Cortex of kidney (tissue), 1 donor: ENCODE measurements at places on chromosomes 5 and 9.

GRCh38 chr5:143992496-143992895, 178.0 kb downstream of the YIPF5 start:
- DNase-seq: no peak

DNA sequence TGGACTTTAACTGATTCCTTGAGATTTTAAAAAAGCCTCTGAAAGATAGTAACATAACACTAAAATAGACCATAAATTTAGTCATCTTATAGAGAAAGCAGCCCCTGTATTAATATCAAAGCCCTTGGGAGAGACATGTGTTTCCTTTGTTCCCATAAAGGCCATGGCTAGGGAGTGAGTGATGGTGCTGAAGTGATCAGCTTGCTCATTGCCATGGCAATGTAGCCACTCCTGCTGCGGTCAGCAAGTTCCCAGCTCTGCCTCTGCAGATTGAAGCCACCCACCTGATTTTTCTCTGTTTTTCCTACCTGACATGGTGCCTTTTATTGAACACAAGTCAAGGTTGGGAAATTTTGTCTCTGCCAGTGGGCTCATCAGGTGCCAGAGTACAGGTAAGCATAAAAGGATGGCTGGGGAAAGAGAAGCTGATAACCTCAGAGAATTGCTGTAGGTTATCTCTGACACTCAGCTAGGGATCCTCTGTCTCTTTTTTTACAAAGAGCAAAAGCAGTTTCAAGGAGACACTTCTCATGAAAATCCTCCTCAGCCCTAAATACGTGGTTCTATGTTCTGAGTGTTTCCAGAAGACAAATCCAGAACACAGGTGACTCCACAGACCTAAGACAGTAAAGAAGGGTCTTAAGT, 296.3 kb upstream of the NMUR2 start:
- no peak for DNase-seq

GRCh38 chr5:131959136-131959535, 13.7 kb upstream of the MEIKIN start:
- DNase-seq: no peak

GRCh38 chr9:109967651-109968642, 187.9 kb downstream of the PALM2AKAP2 start:
- DNase-seq: no peak

GRCh38 chr9:122122468-122122867, 29.4 kb upstream of the TTLL11 start:
- DNase-seq: no peak

- no peak for DNase-seq
Observed at GRCh38 chr5:57327561-57328367, 153.9 kb downstream of the GPBP1 start.

- DNase-seq: no peak
Observed at GRCh38 chr9:133824106-133824801, 86.1 kb upstream of the SARDH start.

- DNase-seq: no peak
Observed at GRCh38 chr5:168171901-168172759, 119.3 kb upstream of the WWC1 start.

- no peak for DNase-seq
Observed at GRCh38 chr5:55316289-55316688, 8.5 kb downstream of the MTREX start.

DNA sequence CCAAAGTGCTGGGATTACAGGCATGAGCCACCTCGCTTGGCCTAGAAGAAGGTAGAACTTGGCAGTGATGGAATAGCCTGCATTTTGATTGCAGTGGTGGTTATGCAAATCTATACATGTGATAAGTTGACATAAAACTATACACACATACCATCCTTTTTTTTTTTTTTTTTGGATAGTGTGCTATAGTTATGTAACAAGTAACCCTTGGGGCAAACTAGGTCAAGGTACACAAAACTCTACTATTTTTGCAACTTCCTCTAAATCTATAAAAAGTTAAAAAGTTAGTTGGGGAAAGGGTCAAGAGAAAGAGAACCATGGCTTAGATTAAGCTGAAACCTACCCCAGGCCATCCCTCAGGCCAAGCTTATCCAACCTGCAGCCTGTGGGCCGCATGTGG, 11.1 kb downstream of the TRIM14 start:
- DNase-seq: no peak

GRCh38 chr9:11726659-11727058, 966.5 kb upstream of the TYRP1 start:
- no peak for DNase-seq

DNA sequence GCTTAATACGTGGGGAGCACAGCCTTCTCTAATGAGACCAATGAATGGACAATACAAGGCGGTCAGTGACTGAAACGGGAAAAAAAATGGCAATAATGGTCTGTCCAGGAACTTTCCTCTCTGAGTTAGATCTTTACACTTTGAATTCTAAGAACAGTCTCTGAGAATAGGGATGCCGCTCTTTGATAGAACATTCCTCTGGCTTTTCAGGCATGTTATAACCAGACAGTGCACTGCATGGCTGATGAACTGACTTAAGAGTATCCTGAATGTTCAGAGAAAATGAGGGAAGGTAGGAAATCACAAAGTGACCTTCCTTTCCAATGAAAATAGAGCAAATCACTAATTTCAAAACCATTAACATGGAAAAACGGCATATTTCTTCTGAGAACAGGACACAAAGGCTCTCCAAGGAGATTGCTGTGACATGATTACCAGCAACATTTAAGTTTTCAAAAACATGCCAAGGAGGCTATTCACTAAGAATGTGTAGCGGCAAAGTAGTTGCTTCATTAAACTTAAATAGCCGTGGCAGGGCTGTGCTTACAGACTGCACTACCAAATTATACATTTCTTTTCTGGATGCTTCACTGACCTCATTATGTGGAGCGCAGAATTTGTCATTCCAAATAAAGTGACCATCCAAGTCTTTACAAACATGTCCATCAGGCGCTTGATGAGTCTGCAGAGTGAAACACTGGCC, 105.9 kb downstream of the MARCHF3 start:
- no peak for DNase-seq

DNA sequence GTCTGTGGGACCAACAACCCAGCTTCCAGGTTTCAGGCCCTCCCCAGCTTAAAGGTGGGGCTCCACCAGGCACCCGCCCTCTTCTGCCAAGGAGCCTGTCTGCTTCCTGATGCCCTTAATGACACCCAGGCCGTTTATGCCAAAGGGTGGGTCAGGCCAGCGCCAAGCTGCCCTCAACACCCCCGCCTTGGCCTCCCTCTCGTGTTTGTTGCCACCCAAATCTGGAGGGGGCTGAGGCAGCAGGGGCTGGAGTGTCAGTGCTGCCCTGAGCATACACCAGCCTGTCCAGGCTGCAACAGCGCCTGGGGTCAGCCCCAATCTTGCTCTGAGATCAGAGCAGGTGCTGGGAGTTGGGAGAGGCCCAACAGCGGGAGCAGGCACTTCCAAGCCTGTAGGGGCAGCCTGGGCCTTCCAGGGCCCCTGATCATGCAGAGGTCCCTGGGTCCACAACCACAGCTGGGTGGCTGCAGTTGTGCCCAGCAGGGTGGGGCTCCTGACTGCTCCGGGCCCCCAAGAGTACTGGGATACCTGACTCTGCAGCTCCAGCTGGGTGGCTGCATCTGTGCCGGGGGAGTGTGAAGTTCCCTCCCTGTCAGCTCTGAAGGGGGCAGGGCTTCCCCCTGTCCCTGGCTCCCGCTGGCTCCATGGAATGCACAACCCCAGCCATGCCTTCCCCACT, 34.5 kb upstream of the TYRP1 start:
- no peak for DNase-seq

- DNase-seq: no peak
Observed at GRCh38 chr5:122656160-122656559, 118.7 kb upstream of the SNX2 start.

DNA sequence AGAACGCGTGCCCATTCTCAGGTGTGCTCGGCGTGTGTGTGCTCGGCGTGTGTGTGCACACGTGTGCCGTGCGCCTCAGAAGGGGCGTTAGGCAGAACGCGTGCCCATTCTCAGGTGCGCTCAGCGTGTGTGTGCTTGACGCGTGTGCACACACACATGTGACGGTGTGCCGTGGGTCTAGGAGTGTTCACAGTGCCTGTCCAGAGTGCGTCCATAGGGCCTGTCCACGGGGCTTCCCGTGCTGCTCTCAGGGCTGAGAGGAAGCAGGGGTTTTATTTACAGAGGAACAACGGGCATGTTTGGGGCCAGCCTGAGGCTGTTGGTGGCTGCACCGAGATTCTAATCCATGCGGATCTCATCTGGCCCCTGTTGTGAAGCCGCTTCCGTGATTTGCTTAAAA, 14.2 kb upstream of the AHRR start:
- no peak for DNase-seq

GRCh38 chr5:89181546-89181945, 298.6 kb upstream of the MEF2C start:
- no peak for DNase-seq

GRCh38 chr9:75891277-75891741, 836 bp downstream of the PCSK5 start:
- DNase-seq: no peak

DNA sequence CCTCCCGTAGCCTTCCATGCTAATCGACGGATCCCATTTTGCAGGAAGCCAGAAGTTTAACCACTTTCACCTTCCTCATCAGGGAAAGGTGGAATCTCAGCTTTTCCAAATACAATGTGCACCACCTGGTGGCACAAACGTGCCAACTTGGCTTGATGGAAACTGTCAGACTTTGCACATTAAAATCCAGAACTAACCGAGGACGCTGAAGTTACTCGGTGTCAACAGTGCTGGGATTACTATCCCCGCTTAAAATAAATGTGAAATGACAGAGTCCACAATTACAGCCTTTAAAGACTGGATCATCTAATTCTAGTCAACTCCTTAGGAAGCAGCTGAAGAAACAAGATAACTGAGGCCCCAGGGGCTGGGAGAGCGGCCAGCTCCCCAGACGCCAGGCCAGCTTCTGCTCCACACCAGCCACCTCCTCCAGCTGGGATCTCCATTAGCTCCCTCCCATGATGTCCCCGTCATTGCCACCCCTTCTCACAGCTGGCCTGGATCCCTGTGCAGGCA, 50.1 kb upstream of the RETREG1 start:
- DNase-seq: no peak

GRCh38 chr5:42643360-42643759, 113.3 kb upstream of the CCDC152 start:
- DNase-seq: no peak

DNA sequence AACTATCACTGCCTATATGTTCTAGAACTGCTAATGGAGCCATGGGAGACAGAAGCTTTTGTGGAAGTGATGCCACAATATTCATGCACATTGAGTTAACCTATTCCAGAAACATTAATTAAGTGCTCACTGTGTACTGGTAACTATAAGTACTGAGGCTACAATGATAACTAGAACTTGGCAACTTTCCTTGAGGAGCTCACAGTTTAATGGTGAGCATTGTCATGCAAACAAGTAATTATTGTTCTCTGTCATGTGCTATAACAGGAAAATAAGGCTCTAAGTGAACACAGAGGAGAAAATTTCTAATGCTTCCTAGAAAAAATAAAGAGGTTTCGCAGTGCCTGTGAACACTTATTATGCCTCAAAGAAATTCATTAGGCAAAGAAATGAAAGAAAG, 142.2 kb downstream of the BAAT start:
- DNase-seq: no peak

- DNase-seq: no peak
Observed at GRCh38 chr9:122816163-122816867, 12.1 kb downstream of the PDCL start.

DNA sequence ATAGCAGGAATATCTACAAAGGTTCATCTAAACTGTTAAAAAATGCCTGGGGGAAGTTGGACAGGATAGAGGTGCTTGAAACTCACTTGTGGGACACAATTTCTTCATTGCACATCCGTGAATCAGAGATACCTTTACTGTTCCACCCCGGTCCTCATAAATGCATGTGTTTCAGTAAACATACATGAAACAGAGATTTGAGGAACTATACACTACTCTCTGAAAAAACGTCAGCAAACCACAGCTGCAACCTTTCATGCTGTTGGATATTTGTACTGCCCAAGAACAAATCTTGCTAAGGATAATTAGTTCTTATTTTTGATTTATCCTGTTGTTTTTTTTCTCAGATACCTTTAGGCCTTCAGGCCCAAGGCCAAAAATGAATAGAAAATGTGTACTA, 337.3 kb downstream of the KDM4C start:
- no peak for DNase-seq

DNA sequence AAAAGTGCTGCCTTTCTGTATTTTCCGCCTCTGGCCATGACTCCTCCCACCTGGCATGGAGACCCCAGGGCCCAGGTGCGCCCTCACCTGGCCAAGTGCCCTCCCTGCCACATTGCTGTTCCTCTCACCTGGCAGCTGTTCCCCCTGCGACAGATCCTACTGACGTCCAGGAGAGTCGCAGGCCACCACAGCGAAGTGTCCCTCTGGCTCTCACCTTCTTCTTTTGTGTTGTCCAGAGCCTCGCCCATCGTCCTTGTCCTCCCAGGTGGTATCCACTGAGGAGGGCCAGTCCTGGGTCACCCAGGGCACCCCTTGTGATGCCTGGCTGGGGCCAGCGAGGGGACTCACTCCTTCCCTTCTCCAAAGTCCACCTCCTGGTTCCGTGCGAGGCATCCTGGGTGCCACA, 2.6 kb downstream of the NKD2 start:
- no peak for DNase-seq

GRCh38 chr9:131112374-131113154, 12.8 kb upstream of the NUP214 start:
- no peak for DNase-seq

GRCh38 chr9:71911908-71912335, 483 bp downstream of the C9orf85 start:
- DNase-seq: no peak

DNA sequence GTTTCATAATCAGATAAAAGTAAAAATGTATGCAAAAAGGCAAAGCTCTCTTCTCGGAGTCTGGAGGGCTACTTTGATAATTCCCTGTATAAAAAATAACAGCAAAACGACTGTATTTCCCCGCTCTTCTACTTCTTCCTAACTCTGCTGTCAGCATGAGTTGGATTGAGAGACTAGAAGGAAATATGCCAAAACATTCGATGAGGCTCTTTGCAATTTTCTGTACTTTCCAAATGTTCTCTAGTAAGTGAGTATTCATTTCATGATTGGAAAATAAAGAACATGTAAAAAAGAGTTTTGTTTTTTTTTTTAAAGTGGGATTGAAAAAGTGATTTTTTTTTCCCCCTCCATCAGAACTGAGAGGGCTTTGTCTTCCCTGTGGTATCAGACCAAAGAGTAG, 677.5 kb downstream of the ACTL7B start:
- no peak for DNase-seq

- no peak for DNase-seq
Observed at GRCh38 chr5:178540526-178540925, 49.7 kb downstream of the COL23A1 start.

DNA sequence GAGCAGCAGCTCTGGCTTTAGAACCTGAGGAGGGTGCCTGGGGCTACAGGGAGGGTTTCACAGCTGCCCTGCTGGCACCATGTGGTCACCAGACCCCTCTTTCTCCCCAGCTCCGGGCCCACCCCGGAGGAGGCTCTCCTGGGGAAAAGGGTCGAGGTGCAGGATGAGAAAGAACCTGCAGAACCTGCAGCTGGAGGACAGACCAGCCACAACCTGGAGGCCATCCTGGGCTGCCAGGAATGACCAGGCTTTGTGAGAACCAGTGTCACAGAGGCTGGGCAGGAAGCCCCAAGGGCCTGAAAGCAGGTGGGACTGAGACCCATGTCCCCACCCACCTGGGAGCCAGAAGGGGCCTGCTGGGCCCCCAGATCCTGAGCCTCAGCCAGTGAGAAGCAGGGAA, 23.0 kb downstream of the SEMA4D start:
- no peak for DNase-seq

- no peak for DNase-seq
Observed at GRCh38 chr5:43001748-43002147, 38.4 kb downstream of the ANXA2R start.

GRCh38 chr5:58937031-58937681, 354.3 kb downstream of the RAB3C start:
- DNase-seq: no peak
